ENCODE measurements at places on chromosomes 11 and 22. TPM values are rescaled to one million over a fixed set of nuclear protein-coding genes. Genes with fewer than 3 reads are reported as not detected.
A peak's percentile ranks its signal among the peaks of the same experiment; 100 is the strongest.

DNA sequence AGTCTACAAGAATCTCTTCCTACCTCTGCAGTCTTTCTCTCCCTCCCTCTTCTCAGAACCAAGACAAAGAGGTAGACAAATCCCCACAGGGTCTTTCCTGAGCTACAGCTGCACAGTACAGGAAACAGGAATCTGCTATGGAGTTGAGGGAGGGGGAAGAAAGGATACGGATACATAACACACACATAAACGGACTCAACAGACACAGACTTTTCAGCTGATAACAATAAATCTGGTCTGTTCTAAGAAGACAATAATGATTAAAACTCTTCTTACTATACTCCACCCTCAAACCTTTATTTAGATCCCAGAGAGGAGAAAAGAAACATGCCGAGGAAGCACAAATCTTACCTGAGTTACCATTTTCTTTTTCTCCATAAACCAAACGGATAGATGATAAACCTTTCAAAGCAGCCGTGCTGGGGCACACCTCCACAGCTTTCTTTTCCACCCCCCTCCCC, 122.2 kb downstream of the APOL5 start:
- DNase-seq, result no peak

DNA sequence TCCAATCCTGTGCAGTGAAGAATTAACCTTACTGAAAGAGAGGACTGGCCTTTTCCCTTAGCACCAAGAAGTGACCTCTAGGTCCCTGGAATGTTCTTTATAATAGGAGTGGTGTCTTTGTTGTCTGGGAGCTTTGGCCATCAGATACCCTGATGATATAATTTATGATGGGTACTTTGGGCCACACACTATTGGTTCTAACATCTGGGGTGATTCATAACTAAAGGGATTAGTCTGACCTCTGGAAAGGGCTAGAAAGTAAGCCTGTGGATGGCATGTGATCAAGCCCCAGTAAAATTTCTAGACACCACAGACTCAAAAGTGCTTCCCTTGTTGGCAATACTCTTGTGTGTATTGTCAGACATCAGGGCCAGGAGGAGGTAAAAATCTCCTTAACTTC, 891.2 kb downstream of the KCNA4 start:
- DNase-seq, result no peak

- DNase-seq, result no peak
These were observed 66.7 kb downstream of the MICAL3 start for GRCh38 chr22:17957693-17958092.

DNA sequence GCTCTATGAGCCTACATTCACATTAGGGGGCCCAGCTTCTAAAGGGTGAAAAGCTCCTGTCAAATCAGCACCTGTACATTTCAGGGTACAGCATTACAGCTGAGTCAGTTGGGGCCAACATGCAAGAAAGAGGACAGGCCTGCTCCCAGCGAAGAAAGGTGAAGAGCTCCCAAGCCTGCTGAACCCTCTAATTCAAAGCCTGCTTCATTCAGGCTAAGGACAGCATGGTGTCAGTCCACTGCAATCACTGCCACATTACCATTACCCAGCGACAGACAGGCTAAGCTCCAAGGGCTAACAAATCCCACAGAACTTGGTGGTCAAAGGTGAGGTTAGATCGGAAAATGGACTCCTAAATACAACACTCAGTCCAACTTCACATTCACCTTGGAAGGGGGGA, 65.4 kb upstream of the CHRM4 start:
- no peak for DNase-seq

DNA sequence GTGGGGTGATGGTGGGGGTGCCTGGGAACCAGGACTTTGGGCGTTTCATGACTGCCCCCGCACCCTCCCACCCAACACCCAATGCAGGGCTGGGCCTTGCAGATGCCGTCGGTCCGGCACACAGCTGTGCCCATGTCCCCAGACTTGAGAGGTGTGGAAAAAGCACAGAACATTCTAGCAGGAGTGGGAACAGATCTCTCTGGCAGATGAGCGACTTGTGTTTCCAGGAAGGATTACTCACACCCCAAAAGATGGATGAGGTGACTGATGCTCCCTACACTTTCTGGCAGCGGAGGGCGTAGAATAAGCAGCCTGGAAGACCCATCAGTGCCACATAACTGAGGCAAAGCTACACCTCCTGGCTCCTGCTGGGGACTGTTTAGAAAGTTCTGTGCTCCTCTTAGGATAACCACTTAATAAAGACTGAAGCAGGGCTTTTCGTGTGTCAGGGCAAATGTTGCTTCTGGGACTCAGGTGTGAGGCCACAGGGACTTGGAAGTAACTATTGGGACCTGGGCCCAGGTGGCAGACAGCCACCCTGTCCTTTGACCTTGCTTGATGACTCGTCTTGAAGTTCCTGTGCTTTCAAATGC, 24.2 kb downstream of the FBLN1 start:
- DNase-seq, result no peak

- no peak for DNase-seq
These were observed 153.5 kb downstream of the OR4C45 start for GRCh38 chr11:50186146-50186545.

GRCh38 chr11:73382183-73382582, 6.0 kb downstream of the RELT start:
- DNase-seq, result no peak

DNA sequence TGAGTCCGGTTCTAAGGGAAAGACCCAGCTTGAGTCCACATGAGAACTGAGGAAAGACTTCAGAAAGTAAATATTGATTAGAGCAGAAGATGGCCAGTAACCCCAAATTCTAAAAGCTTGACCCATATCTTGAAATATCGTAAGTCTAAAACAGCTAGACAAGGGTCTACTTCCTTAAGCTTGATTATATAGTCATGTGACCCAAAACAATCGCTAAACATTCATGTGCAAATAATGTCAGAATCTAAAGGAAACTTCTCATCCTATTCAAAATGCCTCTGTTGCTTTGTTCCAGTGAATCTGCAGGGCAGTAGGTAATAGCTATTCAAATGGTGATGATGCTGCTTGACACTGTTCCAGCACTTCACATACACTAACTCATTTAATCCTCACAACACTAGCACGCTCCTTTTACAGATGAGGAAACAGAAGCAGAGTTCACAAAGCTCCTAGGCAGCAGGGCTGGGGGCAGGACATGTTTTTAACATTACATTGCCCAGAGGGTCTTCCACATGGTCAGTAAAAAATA, 52.6 kb downstream of the TCF20 start:
- no peak for DNase-seq

- DNase-seq, result peak; percentile 55
These were observed 3.1 kb upstream of the ADORA2A start for GRCh38 chr22:24424001-24424900.

GRCh38 chr11:116535994-116536393, 236.8 kb downstream of the BUD13 start:
- no peak for DNase-seq

DNA sequence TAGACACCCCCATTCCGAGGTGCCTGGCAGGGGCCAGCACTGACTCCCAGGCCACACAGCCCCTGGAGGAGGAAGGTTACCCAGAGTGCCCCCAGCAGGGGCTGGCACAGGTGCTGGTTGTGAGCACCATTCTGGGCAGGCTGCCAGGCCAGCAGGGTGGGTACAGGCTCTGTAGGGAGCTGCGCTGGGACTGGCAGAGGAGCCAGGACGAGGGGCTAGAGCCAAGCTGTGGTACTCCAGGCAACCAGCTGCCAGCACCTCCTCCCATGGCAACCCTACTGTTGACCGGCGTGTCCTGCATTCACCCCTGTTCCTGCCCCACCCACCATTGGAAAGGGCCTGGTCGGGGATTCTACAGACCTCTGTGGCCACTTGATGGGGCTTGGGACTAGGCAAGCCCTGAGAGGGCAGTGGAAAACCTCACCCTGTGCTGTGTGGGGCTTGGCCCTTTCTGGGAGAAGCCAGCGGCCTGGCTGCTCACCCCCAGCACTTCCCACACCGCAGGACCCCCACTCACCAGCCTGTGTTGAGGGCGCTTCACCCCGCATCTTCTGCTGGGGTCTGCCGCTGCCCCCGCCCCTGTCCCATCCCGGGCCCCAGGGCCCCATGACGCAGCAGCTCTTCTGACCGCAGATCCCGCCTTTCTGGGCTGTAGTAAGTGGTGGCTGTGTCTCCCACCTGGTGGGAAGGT, 1.9 kb downstream of the CLDN5 start:
- DNase-seq, result peak; percentile 76

- peak; percentile 31 for DNase-seq
These were observed 23.9 kb downstream of the MYO7A start for GRCh38 chr11:77151804-77152509.

DNA sequence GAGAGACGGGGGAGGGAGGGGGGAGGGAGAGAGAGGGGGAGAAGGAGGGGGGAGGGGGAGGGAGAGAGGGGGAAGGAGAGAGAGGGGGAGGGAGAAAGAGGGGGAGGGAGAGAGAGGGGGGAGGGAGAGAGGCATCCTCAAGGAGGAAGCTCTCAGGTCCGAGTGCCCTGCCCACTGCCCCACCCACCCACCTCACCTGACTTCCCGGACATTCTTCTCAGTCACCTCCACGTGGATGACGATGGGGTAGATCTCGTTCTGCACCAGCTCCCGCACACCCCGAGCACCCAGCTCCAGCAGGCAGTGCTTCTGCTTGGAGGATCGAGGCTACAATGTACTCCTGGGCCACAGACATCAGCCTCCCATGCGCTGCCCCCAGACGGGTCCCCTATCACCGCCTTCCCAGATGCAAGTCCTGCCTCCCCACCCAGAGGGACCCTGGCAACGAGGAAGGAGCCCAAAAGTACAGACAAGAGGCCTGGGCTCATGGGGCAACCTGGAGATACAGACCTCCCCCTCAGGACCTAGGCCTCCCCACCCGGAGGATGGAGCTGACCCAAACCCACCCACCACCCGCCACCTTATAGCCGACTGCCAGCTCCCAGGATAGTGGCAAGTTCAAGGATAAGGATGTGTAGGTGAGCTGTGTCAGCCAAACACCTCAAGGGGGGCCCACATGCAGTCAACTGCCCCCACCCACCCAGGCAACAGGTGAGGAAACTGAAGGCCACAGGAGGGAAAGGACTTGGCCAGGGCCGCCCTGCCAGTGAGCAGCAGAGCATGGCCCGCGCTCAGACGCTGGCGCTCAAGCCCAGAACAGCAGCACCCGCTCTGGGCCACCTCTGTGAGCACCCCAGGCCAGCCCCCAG, 5.6 kb upstream of the MFNG start:
- no peak for DNase-seq

- no peak for DNase-seq
These were observed 3.4 kb upstream of the OR4C6 start for GRCh38 chr11:55658608-55659007.

- DNase-seq, result no peak
These were observed 16.8 kb downstream of the SDHD start for GRCh38 chr11:112103446-112103845.

GRCh38 chr11:27183672-27184457, 143.2 kb downstream of the BBOX1 start:
- DNase-seq, result no peak

- no peak for DNase-seq
These were observed 24.7 kb downstream of the PC start for GRCh38 chr11:66933531-66933930.

GRCh38 chr11:70071996-70072395, 6.1 kb upstream of the ANO1 start:
- DNase-seq, result no peak

DNA sequence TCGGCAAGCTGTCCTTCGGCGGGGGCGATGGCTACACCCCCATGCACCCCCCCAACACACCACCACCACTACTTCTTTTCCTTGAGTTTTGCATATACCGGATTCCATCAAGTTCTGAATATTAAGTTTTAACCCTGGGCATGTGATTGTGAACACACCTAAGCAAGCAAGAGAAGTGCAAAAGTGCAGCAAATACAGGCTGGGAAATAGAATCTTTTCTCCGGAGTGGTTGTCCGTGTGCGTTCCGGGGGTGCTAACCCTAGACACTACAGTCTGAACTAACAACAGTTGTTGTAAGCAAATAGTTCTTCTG, 574 bp downstream of the PRSS23 start:
- DNase-seq, result no peak

- no peak for DNase-seq
These were observed 101.6 kb upstream of the AKIP1 start for GRCh38 chr11:8809241-8809938.

- no peak for DNase-seq
These were observed 35.9 kb downstream of the ARAP1 start for GRCh38 chr11:72716290-72716689.

- DNase-seq, result no peak
These were observed 217.6 kb downstream of the CADM1 start for GRCh38 chr11:115286614-115287013.

GRCh38 chr11:76566811-76567210, 103.7 kb downstream of the LRRC32 start:
- DNase-seq, result no peak

GRCh38 chr11:61442616-61443015, 12.7 kb downstream of the SDHAF2 start:
- DNase-seq, result no peak

DNA sequence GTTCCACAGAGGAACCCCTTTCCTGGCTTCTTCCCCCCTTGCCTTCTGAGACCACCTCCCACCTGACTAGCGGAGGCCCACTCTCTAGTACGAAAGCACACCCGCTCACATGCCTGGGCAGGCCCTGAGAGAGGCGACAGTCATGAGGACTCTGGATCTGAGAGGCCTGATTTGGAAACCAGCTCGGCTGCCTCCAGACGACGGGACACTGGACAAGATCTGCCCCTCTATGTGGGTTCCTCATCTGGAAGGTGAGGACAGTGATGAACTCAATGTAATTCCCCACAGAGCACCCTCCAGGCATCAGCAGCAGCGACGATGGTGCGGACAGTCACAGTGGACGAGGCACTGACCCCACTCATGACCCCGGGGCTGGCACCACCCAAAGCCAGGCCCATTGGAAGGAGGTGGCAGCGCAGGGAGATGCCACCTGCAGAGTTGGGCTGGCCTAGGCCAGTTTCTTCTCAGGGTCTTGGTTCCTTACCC, 7.5 kb downstream of the SULT4A1 start:
- DNase-seq, result no peak

GRCh38 chr11:68387840-68388239, 72.7 kb upstream of the PPP6R3 start:
- no peak for DNase-seq

- DNase-seq, result peak; percentile 66
These were observed 51.4 kb downstream of the JAM3 start for GRCh38 chr11:134120143-134120850.

KCNQ1 gene
- total RNA-seq, result 49.7 TPM

CRYBB2 gene
- not detected for total RNA-seq

OR51E2 gene
- not detected for total RNA-seq

KIF18A gene
- 0.37 TPM for total RNA-seq

CARD16 gene
- 10.9 TPM for total RNA-seq

CALCA gene
- total RNA-seq, result not detected

VSIG10L2 gene
- total RNA-seq, result not detected

ABCC8 gene
- 2.1 TPM for total RNA-seq

CBY1 gene
- 32.6 TPM for total RNA-seq

ZP1 gene
- not detected for total RNA-seq

CYTH4 gene
- total RNA-seq, result 6.2 TPM

TMEM191B gene
- total RNA-seq, result 0.59 TPM

LRRC32 gene
- total RNA-seq, result 30.8 TPM

Measured in left ventricle myocardium superior (tissue), 1 donor.